Omental fat pad (tissue), 4 donors: ENCODE measurements at places on chromosomes 12 and 14. TPM values are rescaled to one million over a fixed set of nuclear protein-coding genes. Genes with fewer than 3 reads are reported as not detected.

- DNase-seq, result no peak
These were observed 27.7 kb downstream of the DIO3 start for GRCh38 chr14:101588990-101589389.

Gene BICDL1
- total RNA-seq, result not detected

Gene SOAT2
- not detected for total RNA-seq

- no peak for DNase-seq
These were observed 239.4 kb downstream of the C12orf75 start for GRCh38 chr12:105569886-105570285.

DNA sequence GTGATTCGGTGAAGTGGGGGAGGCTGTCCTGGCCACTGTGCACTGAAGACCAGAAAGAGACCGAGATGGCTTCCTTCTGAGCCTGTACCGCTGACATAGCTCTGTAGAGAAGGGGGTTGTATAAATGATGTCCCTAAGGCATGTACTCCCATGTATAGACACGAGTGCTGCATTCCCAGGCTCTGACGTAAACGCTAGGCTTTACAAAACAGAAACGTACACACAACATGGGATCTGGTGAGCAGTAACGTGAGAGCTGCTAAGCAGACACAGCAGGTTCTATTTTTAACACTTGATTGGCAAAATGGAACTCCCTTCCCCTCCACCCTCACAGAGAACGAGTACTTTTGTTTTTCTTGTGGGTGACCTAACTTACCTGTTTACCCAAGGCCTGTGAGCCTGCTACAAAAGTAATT is 35.9 kb downstream of the ACADS start:
- DNase-seq, result no peak

GRCh38 chr12:107386569-107386968 is 293.2 kb upstream of the CRY1 start:
- DNase-seq, result no peak

DNA sequence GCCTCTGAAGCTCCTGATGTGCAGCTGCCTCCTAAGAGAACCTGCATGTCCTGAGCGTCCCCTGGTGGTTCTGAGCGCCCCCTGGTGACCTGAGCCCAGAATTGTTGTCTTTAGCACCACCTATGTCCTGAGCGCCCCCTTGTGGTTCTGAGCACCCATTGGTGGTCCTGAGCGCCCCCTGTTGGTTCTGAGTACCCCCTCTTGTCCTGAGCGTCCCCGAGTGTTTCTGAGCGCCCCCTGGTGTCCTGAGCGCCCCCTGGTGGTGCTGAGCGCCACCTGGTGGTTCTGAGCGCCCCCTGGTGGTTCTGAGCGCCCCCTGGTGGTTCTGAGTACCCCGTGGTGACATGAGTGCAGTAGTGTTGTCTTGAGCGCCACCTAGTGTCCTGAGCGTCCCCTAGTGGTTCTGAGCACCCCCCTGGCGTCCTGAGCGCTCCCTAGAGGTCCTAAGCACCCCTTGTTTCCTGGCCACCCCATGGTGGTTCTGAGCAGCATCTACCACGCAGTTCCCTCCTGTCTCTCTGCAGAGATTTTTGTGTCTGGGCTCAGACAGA is 782.5 kb downstream of the TMEM121 start:
- DNase-seq, result no peak

GRCh38 chr12:117850048-117850447 is 118.7 kb downstream of the KSR2 start:
- DNase-seq, result no peak

- no peak for DNase-seq
These were observed 128.0 kb upstream of the EEA1 start for GRCh38 chr12:93056971-93057535.

Gene ORAI1
- total RNA-seq, result 15.4 TPM

DNA sequence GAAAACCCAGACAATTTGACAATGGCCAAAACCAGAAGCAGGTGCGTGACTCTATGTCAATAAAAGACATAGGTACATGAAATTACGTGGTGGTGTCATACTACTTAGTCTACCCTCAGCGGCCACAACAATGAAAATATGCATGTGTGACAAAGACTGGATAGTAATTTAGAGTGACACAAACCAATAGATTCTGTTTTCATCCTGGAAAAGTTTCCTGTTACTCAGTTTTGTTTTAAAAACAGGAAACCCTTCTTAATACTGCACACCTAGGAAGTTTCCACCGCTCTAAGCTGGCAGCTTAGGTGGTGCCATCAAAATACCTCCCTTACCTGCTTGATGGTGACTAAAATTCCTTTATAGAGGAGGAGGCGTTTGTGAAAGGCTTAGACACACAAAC is 15.1 kb downstream of the POU6F1 start:
- no peak for DNase-seq

GRCh38 chr12:95385246-95386035 is 88.5 kb upstream of the METAP2 start:
- DNase-seq, result no peak

DNA sequence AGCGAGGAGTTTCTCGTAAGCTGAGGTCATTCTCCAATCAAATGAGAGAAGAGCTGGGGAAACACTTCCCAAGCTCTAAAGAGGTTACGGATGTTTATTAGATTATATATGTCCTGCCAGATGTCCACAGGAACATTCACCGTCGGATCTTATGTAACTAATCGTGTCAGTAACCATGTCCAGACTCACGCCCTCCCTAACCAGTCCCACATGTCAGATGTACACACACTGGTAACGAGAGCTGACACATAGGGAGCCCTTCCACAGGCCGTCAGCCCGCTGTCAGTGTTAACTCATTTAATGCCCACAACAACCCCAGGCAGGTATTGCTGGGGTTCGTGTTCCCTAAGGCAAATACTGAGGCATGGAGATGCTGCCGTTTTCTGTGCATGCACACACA is 223.7 kb upstream of the RTL1 start:
- peak; percentile 5 for DNase-seq

GRCh38 chr12:56995201-56995929 is 11.0 kb downstream of the ZBTB39 start:
- no peak for DNase-seq

- DNase-seq, result no peak
These were observed 2.9 kb upstream of the BIN2 start for GRCh38 chr12:51326698-51327439.

DNA sequence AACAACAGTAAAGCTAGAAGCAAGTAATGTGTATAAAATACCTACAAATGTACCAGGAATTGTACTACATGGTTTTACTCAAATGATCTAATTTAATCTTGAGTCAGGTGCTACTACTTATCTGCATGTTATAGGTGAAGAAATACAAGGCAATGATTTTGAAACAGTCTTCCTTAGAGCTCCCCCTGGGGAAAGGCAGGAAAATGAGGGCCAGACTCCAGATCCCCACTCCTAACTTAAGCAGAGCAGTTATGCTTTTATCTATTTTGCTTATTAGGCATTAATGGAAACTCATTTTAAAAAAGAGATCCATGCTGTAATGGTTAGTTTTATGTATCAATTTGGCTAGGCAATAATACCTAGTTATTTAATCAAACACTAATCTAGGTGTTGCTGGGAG is 109.3 kb upstream of the CPSF6 start:
- DNase-seq, result no peak

Gene OAS2
- total RNA-seq, result 10.0 TPM

DNA sequence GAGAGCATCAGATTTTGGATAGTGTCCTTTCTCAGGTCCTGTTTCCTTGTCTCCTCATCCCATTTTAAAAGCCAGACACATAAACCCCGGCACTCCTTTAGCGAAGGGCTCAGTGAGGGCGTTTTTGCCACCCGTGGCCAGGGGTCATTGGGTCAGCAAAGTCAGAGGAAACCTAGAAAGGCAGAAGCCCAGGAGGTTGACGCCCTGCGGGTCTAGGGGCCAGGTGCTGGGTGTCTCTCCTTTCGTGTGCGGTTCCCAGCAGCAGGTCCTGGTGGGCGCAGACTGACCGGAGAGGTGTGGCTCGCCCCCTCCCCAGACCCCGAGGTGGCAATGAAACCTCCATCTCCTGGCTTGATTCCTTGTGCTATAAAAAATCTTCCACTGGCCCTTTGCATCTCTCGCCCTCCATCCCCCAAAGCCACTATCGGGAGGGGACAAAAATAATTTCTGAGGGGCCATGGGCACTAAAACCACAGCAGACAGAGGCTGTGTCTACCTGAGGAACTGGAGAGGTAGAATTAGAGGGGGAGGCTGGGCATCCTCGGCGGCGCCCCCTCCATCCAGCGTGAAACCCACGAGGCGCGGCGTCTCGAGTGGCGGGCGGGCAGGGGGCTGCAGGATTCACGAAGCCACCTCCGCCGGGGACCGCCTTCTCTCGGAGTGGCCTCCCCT is 858 bp upstream of the FRMD6 start:
- DNase-seq, result no peak

Gene C14orf180
- total RNA-seq, result 34.8 TPM

GRCh38 chr14:21723431-21724045 is 49.9 kb upstream of the OR4E1 start:
- DNase-seq, result no peak

Gene ERP27
- 0.60 TPM for total RNA-seq

Gene P3H3
- 7.9 TPM for total RNA-seq

DNA sequence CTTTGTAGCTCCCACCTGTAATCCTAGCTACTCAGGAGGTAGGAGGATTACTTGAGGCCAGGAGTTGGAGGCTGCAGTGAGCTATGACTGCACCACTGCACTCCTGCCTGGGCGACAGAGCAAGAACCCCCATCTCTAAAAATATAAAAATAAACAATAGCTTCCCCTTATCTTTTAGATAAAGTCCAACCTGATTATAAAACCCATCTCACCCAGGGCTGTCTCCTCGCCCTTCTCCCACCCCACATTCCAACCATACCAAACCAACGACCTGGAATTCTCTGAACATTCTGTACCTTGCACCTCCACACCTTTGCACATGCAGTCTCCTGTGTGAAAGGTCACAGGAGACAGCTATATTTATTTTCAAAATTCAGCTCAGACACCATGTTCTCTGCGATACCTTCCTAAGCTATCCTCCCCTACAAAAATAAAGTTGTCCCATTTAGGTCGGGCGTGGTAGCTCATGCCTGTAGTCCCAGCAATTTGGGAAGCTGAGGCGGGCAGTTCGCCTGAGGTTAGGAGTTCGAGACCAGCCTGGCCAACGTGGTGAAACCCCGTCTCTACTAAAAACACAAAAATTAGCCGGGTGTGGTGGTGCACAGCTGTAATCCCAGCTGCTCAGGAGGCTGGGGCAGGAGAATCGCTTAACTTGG is 7.7 kb downstream of the SLC7A7 start:
- no peak for DNase-seq

DNA sequence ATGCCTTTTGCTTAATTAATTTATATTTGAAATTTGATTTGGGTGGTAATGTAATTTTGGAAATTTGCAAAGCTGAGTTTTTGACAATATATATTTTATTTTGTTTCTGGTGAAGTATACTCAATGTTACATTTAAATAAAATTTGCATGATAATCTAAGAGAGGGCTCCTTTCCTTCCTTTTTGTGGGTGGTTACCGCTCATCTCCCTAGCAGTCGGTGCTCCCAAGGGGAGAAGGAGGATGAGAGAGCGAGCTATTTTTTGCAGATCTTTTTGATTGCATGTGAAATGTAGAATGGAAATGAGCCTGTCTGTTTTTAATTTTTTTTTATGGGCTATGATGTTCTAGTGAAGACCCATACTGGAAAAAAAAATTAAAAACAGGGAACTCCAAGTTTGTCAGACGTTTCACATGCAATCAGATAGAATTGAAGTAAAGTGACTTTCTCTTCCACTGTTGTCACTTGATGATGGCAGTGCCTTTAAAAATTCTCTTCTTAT is 39.8 kb downstream of the MSRB3 start:
- no peak for DNase-seq

- DNase-seq, result no peak
These were observed 24.1 kb downstream of the KLRD1 start for GRCh38 chr12:10331642-10332239.

Gene CD163L1
- total RNA-seq, result 2.6 TPM

DNA sequence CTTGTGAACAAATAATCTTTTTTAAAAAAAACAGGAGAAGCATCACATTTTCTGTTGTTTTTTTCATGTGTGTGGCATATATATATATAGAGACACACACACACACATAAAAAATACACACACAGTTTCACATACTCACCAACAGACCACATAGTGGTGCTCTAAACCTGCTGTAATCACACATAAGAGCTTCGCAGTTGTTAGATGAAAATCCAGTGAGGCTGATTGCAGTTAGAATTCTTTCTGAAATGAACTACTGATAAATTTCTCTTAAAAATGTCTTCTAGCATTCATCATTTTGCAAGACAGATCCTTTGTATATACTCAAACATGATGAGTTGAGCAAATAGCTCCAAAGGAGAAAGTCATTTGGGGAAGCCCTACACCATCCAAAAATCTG is 434.3 kb upstream of the STXBP6 start:
- DNase-seq, result no peak

DNA sequence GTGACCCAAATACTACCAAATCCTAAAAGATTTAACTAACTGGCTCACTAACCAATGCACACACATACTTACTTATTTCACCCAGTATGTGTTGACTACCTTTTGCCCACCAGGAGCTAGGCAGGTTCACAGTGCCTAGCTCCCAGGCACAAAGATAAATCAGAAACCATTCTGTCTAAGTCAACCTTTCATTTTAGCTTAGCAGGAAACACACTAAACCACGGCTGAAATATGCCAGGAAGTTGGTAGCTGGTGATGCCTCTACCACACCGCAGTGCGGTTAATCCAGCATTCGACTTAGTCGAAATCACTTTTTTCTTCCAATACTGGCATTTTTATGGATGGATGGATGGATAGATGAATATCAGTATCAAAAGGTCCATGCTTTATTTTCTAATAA is 597.7 kb downstream of the DIO2 start:
- no peak for DNase-seq

- no peak for DNase-seq
These were observed 68.8 kb downstream of the PPP2R5C start for GRCh38 chr14:101830271-101830670.

Gene OR4K2
- not detected for total RNA-seq

DNA sequence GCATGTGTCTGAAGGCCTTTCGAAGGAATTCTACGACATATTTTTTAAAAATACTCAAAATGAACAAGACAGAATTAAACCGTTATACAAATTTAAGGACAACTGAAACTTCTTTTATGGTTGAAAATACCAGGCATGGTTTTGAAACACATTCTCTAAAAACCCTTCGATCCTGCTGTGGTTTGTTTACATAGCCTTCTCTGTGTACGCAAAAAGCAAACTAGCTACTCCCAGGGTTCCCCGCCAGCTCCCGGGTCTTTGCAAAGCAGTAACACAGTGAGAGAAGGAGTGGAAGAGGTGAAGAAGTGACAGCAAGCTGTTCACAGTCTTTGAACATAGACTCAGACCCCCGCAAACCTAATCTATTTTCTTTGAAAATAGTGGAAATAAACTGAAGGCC is 2.2 kb upstream of the TC2N start:
- no peak for DNase-seq

- no peak for DNase-seq
These were observed 140.2 kb downstream of the BCL11B start for GRCh38 chr14:99131632-99132271.

Gene DAO
- not detected for total RNA-seq
